NCI-H524 treated with DMSO at 0.1 percent for 48 hours (cell line): ENCODE measurements at places on chromosomes 12 and 14.

DNA sequence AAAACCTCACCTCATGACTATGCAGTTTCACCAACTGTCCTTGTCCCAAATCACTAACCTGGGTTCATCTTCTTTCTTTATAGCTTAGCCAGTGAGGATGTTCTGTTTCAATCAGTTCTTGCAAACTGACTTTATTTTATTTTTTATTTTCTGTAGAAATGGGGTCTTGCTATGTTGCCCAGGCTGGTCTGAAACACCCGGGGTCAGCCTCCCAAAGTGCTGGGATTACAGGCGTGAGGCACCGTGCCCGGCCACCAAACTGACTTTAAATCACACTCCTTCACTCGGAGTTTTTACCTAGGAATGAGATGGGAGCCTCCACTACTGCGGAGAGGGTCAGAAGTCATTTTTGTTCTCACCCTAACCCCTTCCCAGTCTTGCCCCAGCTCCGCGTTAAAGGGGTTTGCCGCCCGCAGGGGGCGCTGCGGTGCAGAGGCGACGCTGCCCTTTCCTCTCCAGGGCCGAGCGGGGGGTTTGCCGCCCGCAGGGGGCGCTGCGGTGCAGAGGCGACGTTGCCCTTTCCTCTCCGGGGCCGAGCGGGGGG is 7.0 kb upstream of the B4GALNT3 start:
- DNase-seq, result no peak

- DNase-seq, result no peak
Measured at GRCh38 chr14:104431351-104431928, 148.1 kb upstream of the C14orf180 start.

DNA sequence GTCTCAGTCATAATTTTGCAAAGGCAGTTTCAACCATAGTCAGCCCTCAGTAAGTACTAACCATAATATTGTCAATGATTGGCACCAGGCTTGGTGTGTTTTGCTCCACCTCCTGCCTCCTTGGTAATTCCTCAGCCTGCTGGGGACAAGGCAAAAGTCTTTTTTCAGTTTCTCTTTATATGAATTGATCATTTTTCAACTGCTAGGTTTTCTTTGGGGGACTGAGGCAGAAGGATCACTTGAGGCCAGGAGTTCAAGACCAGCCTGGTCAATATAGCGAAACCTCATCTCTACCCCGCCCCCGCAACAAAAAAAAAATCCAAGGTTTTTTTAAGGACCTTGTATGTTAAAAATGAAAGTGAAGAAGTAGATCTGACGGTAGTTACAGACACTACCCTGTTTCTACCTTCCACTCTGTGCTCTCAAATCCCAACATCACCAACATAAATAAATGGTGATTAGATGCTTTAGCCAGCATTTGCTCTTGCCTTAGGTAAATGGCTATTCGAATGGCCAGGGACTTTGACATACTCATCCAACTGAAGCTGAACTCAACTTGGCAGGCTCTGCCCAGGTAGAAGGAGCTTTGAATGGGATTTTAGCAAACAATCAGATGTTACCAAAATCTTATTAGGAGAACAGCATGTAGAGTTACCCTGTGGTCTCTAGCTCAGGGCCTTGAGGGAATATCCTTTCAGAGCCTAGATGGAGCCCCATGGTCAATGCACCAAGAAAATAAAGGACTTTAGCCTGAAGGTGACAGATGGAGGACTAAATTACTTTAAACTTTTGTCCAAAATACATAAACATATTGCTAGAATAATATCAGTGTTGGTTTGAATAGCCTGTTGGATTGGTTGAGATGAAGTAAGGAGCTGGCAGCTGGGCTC is 126.9 kb upstream of the AMIGO2 start:
- peak; percentile 21 for DNase-seq

- DNase-seq, result no peak
Measured at GRCh38 chr12:8860165-8860961, 37.9 kb downstream of the A2ML1 start.

GRCh38 chr14:24399447-24399822 is 632 bp downstream of the NYNRIN start:
- DNase-seq, result no peak
